SW480 (cell line): ENCODE measurements at places on chromosomes 4 and X.

DNA sequence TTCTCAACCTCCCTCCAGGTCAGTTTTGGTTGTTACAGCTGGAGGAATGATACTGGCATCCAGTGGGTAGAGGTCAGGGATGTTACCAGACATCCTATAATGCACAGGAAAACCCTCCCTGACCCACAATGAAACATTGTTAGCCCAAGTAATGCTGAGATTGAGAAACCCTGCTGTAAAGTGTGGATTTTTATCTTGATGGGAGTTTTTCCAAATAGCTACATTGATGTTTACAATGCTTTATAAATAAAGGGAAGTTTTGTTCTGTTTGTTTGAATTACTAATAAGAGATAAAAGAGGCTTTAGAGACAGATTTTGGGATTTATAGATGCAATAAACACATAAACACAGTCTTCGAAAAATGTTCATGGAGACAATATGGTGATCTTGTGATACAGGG, 194.0 kb upstream of the NUDT6 start:
- no peak for DNase-seq

GRCh38 chr4:10576236-10576635, 108.3 kb downstream of the CLNK start:
- no peak for DNase-seq

- no peak for DNase-seq
These were observed 14.4 kb upstream of the KLHL2 start for GRCh38 chr4:165192956-165193355.

- no peak for DNase-seq
These were observed at the start of gene ARX for GRCh38 chrX:25015486-25016360. TSS of gene ARX (minus strand) at chrX:25015965. CDS start at chrX:25015737, 228 bp downstream.

DNA sequence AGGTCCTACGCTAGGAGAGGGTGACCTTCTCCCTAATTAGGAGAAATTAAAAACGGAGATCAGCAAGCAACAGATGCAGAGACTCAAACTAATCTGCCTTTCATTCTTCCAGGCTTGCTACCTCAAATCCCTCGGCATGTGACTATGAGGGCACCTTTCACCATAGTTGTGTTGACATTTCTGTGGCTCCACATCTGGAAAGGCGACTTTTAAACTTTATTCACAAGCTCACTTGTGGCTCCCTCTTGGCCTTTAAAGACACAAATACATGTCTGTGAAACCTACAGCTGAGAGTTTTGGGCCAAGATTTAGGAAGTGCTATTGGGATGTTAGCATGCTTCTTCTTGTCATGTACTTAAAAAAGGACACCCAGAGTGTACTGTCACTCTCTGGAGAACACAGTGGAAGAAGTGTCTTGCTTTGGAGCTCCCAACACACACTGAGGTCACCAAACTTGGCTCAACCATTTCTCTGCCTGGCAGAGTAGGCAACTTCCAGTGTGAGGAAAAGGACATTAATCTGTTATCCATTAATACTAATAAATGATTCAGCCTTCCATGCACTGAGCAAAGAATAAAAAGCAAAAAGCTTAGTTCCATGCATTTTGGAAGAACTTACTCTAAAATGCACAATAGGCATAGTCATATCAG, 60.1 kb downstream of the LDB2 start:
- no peak for DNase-seq

DNA sequence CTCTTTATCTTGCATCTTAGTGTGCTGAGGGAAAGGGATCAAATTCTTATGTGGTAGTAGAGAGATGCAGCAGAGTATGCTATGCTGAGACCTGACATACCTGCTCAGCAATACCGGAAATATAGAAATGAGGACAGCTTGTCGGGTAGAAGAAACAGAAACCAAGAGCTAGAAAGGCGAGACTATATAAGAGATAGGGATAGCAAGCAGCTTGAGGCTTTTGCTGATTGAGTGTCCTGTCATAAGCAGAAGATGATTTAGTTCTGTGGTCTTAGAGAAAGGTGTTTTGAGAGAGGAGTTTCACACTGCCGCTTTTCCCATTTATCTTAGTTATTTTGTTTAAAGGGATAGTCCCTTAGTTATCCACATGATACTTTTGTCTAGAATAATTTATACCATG, 31.7 kb downstream of the USP9X start:
- no peak for DNase-seq

DNA sequence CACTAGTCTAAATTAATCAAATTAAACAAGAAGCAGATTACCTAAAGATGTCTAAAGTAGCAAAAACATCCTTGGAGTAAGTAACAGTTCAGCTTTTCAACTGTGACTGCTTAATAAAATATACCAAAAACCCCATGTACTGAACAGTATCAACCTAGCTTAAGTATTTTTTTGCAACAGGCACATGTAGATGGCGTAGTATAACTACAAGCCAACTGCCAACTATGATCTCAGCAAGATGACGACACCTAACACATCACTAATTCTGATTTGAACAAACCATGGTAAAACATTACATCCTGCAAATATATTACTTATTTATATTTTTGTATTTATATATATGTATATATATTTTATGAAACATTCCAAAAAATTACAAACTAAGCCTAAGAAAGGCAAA, 24.5 kb downstream of the DHX15 start:
- no peak for DNase-seq

GRCh38 chrX:46642145-46642544, 68.6 kb downstream of the CHST7 start:
- peak; percentile 22 for DNase-seq

- DNase-seq: peak; percentile 18
These were observed 200.1 kb downstream of the NPNT start for GRCh38 chr4:106095408-106095807.

DNA sequence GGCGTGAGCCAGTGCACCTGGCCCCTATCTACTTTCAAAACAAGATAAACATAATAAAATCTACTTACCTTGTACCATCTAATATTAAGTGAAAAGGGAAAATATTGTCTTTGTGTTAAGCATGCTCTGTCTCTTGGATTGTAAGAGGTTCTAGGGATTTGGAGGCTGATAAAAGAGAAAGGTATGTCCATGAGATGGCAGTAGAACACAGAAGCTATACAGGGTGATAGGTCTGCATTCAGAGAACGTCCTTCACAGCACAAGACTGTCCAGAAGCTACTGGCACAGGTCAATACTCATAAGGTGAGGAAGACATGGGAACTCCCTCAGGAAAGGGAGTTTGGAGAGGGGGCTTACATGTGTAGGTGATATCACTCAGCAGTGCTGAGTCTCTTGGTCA, 135.5 kb downstream of the TMEM47 start:
- peak; percentile 18 for DNase-seq

- DNase-seq: peak; percentile 3
These were observed 31.3 kb downstream of the CXCL13 start for GRCh38 chr4:77636902-77637301.
